ENCODE measurements at places on chromosomes 7 and 10.

DNA sequence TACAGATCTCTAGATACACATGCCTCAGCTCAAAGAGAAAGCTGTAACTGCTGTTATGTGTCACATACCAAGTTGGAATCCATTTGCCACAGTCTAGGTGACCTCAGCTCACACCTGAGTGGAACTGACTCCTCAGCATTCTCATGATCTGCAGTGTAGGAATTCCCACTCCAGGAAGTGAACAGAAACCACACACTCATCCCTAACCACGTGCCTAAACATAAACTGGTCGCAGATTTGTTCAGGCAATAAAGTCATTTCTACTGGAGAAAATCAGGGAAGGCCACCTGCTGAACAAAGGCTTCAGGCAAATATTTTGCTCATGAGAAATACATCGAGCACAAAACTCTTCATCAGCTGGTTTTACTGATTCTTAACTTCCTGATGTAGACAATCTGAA lies 23.0 kb upstream of the ZMYND11 start:
- no peak for DNase-seq

GRCh38 chr7:37104822-37105518 lies 343.7 kb downstream of the ELMO1 start:
- DNase-seq, result no peak

- DNase-seq, result peak; percentile 85
These were observed at the start of gene MAT1A for GRCh38 chr10:80289451-80290287. TSS of gene MAT1A (minus strand) at chr10:80289658. CDS start at chr10:80289423, 235 bp downstream.

DNA sequence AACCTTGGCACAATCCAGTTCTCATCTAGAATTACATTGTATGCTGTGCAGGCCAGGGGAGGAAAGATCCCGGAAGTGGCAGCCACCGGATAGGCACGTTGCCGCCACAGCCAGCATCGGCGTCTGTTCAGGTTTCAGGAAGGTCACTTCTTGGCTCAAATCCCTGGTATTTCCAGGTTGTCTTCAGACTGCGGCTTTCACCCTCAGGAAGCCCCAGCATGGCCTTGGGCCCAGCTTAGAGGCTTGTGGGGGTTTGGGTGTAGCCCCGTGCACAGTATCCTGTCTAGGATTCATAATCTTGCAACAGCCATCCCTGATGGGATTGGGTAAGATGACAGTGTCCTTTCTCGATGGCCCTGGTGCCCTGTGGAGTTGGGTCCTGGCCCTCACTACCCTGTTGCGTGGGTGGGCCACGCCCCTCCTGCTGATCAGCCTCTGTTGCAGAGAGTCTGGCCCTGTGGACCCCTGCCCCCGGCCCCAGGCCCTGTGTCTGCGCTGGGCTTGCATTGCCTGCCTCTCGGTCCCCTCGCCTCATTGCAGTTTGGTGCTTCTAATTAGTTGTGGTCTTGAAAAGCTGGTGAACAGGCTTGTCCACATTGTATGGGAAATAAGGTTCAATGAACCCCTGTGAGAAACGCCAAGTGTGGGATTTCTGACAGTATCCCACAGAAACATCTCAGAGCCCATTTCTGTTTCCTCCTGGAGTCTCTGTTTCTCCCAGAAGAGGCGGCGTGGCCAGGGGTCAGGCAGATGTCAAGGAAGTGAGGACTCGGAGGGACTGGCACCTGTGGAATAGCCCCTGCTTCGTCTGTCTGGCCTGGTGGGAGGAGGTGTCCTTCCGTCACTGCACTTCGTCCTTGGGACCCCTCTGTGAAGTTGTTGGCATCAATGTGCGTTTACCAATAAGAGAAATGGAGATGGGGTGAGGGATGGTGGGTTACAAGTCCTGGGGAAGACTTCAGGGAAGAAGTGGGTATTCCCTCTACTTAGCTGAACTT lies 77.5 kb downstream of the MGMT start:
- no peak for DNase-seq

- DNase-seq, result no peak
These were observed 36.7 kb downstream of the ZNF467 start for GRCh38 chr7:149736478-149737360.

DNA sequence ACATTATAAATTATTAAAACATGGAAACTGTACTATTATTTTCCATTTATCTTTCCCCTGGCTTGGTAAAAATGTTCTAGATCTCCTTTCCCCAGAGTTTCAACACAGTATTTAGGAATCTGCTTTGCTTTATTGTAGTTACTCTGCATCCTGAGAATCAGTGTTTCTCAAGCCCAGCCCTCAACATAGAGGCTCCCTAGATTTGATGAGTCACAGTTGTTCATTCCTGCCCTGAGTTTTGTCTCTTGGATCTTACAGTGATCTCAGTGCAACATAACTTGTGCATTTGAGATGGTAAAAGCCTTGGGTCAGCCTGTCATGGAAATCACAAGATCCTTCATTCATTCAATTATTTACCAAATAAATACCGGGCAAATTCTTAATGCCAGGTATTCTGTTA lies 63.0 kb downstream of the VAX1 start:
- no peak for DNase-seq

- no peak for DNase-seq
These were observed 957 bp upstream of the ANKRD2 start for GRCh38 chr10:97571622-97572021.

DNA sequence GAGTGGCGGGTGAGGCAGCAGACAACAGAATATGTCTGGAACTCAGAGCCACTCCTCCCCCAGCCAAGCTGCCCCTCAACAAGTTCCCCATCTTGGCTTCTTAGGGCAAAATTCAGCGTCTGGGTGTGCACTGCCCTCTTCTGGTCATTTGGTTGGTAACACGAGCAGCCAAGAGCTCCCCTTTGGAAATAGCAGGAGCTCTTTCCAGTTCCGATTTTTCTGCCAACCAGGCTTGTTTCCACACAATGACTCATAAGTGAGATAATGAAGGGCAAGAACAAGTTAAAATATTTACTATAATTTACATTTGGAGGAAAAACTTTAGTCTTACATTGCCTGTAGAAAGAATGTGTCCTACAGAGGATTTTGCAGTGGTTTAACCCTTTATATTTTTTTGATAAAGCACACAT lies 70.5 kb downstream of the ADCYAP1R1 start:
- DNase-seq, result peak; percentile 90

Measured in GM23338 (cell line).